CD4-positive, alpha-beta T cell treated with Interleukin-6 at 100 ng/mL for 8 hours (primary cell): ENCODE measurements at places on chromosomes 12 and 14.

DNA sequence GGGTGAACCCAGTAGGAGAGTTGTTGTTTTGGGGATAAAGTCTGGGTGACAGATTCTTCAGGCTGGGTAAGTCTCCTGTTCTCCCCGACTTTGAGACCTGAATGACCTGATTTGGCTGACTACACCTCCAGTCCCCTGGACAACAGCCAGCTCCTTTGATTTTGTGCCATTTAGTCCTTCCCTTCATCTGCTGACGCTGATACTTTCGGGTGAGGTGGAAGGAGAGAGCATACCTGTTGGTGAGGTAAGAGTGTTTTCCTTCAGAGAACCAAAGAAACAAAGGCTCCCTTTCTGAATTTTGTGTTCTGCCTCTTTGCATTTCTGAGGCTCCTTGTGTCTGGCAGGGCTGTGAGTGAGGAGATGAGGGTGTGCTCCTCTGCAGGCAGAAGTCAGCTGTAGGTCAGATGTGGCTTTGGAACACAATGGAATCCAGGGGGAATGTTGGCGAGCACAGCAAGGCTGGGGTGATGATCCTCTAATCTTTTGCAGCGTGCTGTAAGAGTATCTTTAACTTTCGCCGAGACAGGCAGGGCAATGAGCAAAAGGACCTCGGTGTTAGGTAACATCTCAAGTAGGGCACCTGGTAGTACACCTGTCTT is 12.1 kb downstream of the ETV6 start:
- DNase-seq: no peak

DNA sequence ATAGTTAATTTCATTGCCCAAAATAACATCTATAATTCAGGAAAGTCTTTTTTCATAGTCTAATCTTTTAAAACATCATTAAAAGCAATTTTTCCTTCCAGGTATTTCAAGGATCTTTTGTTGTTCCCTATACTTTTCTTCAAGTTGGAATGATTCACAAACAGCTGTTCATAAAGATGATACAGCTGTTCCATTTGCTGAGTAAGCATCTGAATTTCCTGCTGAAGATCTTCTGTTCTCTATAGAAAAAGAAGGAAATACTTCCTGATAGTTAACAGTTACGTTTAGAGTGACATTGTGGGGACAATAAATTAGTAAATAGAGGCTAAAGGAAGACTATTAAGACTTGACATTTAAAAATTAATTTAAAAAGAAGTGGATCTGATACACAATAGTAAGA is 30.3 kb upstream of the ESR2 start:
- DNase-seq: no peak

DNA sequence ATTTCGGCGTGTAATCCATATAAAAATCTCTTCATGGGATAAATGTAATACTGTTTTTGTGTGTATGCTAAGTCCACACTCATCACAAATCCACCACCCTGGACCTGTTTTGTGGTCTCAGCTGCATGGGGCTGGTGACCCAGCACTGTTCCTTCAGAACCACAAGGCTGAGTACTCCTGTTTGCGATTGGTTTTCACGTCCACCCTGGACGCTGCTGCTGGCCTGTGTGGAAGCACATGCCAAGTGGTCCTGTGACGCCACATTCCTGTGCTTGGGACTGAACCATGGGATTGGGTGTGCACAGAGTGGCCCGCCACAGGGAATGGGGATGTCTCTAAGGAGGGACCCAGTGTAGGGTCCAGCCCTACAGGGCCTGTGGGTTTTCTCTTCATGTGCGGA is 4.3 kb downstream of the PUS1 start:
- DNase-seq: no peak

DNA sequence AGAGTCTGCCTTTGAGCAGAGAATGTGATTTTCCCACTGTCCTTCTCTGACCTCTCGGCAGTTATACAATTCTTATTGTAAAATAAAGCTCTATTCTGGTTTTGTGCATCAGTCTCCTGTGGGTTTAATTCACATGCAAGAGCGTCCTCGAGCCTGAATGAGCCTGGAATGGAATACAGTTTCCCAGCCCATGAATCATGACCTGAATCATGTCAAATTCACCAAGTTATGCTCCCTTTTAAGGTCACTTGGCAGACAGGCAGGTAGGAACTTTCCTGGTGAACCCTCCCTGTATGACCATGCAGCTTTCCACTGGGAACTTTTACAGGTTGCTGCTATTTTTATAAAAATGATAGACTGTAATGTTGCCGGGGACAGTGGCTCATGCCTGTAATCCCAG is 41.7 kb downstream of the BICD1 start:
- DNase-seq: no peak

DNA sequence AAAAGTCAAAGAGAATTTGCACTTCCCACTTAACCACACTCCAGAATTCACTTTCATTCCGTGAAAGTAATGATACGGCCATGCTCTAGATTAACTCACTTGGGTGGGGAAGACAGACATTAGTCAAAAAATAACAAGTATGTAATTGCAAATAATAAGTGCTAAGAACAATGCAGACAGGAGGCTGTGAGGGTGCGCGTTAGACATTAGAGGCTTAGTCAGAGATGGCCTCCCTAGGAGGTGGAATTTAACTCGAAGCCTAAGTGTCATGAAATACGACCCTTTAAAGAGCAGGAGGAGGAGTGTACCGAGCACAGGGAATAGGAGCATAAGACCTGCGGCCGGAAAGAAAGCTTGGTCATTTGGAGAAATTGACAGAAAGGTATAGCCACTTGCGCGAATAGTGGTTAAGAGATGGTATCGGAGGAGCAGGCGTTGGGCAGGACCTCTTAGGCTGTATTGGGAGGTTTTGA is 628 bp downstream of the SNRPF start:
- DNase-seq: no peak

- no peak for DNase-seq
Observed at GRCh38 chr12:131735153-131735456, 24.2 kb downstream of the SFSWAP start.

- DNase-seq: no peak
Observed at GRCh38 chr12:72546106-72546505, 273.9 kb downstream of the TRHDE start.

- no peak for DNase-seq
Observed at GRCh38 chr12:89392391-89392790, 40.1 kb upstream of the DUSP6 start.

DNA sequence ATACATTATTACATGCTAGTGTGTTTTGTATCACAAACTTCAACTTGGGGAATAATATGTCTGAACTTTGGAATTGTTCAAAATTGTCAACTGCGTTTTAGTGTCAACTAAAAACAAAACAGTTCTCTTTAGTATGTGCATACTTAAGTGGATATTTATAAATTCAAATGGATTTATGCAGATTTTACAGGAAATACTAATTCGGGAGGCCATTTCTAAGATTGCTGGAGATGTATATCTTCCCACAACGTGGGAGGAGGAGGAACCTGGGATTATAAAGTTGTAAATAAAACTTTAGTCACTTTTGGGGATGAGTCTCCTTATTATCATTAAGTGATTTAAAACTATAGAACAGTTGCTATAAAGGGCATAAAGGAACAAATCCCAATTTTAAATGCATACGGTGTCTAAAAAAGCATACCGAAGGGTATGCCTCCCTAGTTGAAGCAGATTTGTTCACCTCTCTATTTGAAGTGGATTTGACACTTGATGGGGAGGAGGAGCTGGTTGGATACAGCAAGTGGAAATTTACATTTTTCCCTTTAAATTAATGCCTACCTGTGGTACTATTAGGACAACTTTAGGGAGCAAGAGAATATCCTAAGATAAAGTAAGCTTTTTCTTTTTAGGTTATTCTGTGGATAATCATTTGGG is 2.7 kb downstream of the PDE3A start:
- no peak for DNase-seq

- no peak for DNase-seq
Observed at GRCh38 chr14:65297744-65298143, 114.8 kb upstream of the FUT8 start.

GRCh38 chr12:71392521-71393145 is 47.0 kb upstream of the LGR5 start:
- DNase-seq: peak; percentile 2

GRCh38 chr14:68473069-68473468 is 319.8 kb downstream of the ZFP36L1 start:
- DNase-seq: no peak

- no peak for DNase-seq
Observed at GRCh38 chr12:85156569-85156968, 120.4 kb downstream of the LRRIQ1 start.

- DNase-seq: no peak
Observed at GRCh38 chr14:90349739-90350138, 18.0 kb upstream of the NRDE2 start.

- DNase-seq: no peak
Observed at GRCh38 chr12:65540140-65540539, 261.7 kb downstream of the MSRB3 start.

GRCh38 chr14:103436533-103436932 is 51.3 kb downstream of the MARK3 start:
- no peak for DNase-seq

DNA sequence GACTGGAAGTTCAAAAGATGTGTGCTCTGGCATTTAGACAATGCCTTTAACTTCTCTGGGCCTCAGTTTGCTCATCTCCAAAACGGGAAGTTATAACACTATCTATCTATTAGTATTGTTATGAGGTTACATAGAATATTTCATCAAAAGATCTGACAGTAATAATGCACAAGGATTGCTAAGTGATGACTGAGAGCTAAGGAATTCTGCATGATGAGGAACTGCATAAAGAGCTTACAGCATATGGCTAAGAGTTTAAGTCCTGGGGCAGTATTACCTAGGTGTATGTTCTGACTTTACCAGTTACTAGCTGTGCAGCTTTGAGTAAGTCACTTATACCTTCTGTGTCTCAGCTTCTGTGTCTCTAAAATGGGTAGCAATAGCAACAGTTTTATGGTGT is 160.1 kb upstream of the TMPO start:
- DNase-seq: no peak

DNA sequence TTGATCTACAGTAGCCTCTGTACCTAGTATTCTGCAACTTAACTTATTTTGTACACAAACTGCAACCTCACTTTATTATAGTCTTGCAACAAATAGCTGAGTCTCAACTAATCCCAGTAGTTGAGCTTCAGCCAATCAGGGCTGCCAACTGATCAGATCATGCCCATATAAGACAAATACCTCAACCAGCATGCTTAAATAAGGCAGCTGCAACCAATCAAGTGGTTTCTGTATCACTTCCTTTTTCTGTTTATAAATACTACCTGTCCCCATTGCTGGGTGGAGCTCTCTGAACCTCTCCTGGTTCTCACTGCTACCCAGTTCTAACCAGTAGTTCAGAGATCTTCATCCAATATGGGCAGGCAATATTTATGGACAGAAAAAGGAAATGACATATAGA is 248.5 kb upstream of the FBXO33 start:
- no peak for DNase-seq

DNA sequence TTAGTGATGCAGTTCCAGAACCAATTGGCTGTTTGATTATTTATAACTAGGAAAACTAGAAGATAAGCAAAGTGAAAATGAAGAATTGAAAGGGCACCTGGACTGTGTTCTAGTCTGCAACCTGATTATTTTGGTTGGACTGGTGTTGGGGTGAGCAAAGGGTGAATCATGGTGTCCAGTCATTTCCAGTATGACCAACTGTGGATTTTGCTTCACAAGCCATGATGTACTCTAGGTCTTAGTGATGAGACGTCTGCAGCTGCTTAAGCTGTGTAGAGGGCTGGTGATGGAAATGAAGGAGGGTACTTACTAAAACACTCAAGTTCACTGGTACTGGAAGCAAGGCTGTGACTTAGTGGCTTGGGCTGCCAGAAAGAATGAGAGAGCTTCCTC is 193.2 kb upstream of the FRMD6 start:
- no peak for DNase-seq

DNA sequence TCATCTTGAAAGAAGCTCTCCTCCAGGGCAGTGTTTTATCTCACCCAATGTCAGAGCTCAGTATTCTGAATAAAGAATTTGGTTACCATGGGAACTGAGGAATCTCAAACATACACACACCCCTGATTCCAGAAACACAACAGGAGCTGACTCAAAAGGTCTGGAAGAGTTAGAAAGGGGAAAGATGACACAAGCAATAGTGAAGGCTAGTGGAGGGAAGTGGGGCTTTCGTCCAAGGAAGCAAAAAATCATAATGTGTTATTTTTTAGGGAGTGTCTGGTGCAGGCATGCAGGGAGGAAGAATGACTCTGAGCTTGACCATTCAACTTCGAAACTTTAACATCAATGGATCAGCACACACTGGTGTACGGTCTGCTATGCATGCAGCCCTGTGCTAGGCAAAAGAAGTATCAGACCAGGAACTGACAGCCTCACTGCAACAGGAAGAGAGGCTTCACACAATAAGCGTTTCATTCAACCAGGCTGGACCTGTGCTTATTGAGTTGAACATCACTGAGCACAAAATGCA is 20.3 kb downstream of the HEBP1 start:
- no peak for DNase-seq

DNA sequence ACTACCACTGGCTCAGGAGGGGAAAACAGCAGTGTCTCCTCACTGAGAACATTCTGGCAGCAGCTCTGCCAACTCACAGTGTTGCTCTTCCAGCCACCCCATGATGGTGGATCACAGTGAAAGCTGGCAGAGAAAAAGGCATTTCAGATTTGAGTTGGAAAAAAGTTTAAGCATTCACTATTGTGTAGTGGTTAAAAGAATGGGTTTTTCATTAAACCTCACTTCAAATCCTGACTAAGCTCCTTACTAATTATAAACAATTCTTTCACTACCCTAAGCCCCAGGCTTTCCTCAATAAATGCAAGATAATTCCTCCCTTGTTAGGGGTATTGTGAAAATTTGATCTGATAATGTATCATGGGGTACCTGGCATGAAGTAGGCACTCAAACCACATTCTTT is 518.1 kb downstream of the SNAPC1 start:
- DNase-seq: no peak

GRCh38 chr14:76546426-76547221 is 170.7 kb downstream of the ESRRB start:
- DNase-seq: no peak

DNA sequence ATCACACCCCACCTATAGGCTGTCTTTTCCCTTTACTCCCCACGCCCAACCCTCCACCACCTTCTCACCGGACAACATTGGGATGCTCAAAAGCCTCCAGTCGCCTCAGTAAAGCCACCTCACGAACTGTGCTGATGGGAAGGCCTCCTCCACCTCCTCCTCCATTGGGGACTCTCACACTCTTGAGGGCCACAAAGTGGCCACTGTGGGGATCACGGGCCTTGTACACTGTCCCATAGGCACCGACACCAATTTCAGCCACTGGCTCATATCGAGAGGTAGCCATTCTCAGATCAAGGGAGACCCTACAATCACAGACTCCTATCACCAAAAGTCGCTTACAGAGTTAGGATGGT is 700 bp downstream of the CDK4 start:
- DNase-seq: no peak

- DNase-seq: no peak
Observed at GRCh38 chr14:101723061-101723595, 38.4 kb upstream of the PPP2R5C start.

GRCh38 chr12:123233505-123234308 is 471 bp downstream of the MTRFR start:
- DNase-seq: no peak

DNA sequence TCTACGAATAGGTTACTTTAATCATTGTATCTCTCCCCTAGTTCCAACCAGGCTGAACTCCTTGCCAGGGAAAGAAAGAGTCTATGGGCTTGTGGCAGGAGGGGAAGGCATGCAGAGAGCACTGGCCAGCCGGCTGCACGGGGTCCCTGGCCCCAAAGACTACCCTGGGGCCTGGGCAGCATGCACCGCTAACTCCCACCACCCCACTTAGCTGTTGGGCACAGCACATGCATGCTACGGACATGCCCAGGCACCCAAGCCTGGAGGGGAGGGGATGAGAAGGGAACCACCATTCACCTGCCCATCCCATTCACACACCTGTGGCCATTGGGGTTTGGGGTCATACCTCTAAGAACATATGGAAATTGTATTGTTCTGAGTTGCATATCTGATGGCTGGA is 94.1 kb downstream of the PIK3C2G start:
- DNase-seq: no peak
